Peyer's patch (tissue), 4 donors: ENCODE measurements at places on chromosomes 12 and 14.
A peak's percentile ranks its signal among the peaks of the same experiment; 100 is the strongest.

DNA sequence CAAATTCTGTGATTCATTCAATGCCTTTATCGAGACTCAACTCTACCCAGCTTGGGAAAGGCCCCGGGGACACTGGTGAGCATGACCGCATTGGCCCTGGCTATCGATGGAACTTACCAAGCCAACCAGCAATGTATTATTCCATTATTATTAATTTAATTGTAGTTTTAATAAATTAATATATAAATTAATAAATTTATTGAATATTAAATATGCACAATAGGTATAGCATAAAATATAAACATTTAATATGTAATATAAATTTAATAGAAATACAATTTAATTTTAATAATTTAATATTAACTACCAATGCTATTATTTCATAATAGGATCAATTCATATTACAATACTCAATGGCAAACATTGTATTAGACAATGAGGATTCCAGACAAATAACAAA lies 163.4 kb downstream of the DPF3 start:
- no peaks in the 10 kb centered on the region for H3K27me3 ChIP-seq
- no peak overlapping the region for H3K27ac ChIP-seq
- H3K4me1 ChIP-seq, result no peaks in the 10 kb centered on the region
- no peaks in the 10 kb centered on the region for H3K36me3 ChIP-seq

DNA sequence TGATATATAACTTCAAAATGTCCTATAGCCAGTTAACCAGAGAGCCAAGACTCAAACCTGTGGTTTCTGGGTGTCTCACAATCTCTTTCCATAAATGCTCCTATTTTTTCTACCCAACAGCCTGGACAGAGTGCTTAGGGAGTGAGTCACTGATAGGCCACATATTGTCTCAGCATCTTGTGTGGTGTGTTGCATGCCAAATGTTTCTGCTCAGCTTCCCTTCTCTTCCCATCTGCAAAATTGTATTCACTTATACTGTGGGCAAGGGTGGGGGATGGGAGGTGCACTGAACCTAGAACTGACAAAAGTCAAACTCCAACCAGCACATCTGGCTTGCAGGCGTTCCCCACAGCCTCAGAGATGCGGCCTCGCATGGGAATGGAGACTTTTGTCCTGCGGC lies 123.3 kb downstream of the KCNA5 start:
- H3K36me3 ChIP-seq, result no peaks in the 10 kb centered on the region
- H3K27me3 ChIP-seq, result no peaks in the 10 kb centered on the region
- H3K27ac ChIP-seq, result no peak overlapping the region
- DNase-seq, result no peak
- no peaks in the 10 kb centered on the region for H3K4me1 ChIP-seq

GRCh38 chr12:124208489-124208888 lies 86.4 kb upstream of the RFLNA start:
- no peak overlapping the region for H3K4me3 ChIP-seq
- no peaks in the 10 kb centered on the region for H3K27me3 ChIP-seq
- H3K27ac ChIP-seq, result no peak overlapping the region
- no peak for DNase-seq
- H3K4me1 ChIP-seq, result no peaks in the 10 kb centered on the region
- H3K36me3 ChIP-seq, result no peaks in the 10 kb centered on the region

GRCh38 chr14:101075025-101075800 lies 171.7 kb upstream of the RTL1 start:
- DNase-seq, result peak; percentile 12
- peaks cover 7% of the 10 kb centered on the region for H3K27me3 ChIP-seq
- no peaks in the 10 kb centered on the region for H3K36me3 ChIP-seq
- H3K4me1 ChIP-seq, result no peaks in the 10 kb centered on the region

DNA sequence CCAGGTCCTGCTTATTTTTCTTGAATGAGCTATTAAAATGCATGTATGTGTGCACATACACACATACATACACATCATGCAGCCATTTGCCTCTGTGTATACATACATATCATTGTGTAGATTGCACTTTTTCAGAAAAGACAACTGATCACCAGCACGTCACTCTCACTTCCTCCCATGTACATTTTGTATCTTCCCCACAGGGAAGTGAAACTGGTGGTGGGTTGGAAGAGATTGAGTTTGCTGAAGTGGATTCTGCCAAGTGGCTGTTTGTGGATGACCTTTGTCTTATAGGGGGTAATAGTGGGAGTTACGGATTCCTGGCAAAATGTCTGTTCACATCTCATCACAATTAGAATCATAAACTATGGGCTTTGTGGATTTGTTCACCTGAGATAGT lies 448.6 kb downstream of the RAD51B start:
- DNase-seq, result no peak
- no peaks in the 10 kb centered on the region for H3K36me3 ChIP-seq
- peaks cover 4% of the 10 kb centered on the region for H3K4me1 ChIP-seq
- no peaks in the 10 kb centered on the region for H3K27me3 ChIP-seq

- DNase-seq, result no peak
- H3K4me1 ChIP-seq, result no peaks in the 10 kb centered on the region
- H3K27me3 ChIP-seq, result no peaks in the 10 kb centered on the region
- H3K36me3 ChIP-seq, result peaks cover 7% of the 10 kb centered on the region
Measured at GRCh38 chr14:77306851-77307496, 13.7 kb downstream of the POMT2 start.

GRCh38 chr14:63192085-63192484 lies 12.2 kb upstream of the RHOJ start:
- H3K4me1 ChIP-seq, result no peaks in the 10 kb centered on the region
- no peaks in the 10 kb centered on the region for H3K27me3 ChIP-seq

DNA sequence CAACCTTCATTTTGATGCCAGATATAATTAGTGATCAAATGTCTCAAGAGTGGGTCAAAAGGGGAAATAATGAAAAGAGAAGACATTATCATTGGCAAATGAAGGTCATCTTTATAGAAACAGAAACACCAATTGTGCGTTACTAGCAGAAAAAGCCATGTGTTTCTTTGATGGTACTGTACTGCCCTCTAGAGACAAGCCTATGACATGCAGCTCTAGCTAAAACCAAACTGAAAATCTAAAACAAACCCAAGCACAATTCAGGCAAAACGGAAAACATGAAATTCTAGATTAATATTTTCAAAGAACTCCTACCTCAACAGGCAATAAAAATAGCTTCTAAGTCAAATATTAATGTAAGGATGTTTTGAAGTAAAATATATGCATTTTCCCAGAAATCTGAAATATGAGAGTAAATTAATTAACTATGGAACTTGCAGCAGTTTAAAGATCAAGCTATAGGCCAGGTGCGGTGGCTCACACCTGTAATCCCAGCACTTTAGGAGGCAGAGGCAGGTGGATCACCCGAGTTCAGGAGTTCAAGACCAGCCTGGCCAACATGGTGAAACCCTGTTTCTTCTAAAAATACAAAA lies 115.4 kb downstream of the KLHL28 start:
- H3K4me3 ChIP-seq, result no peak overlapping the region
- H3K4me1 ChIP-seq, result no peaks in the 10 kb centered on the region
- no peaks in the 10 kb centered on the region for H3K36me3 ChIP-seq
- no peaks in the 10 kb centered on the region for H3K27me3 ChIP-seq

GRCh38 chr14:23175823-23176222 lies 7.6 kb downstream of the SLC7A8 start:
- DNase-seq, result no peak
- no peak overlapping the region for H3K27ac ChIP-seq
- no peak overlapping the region for H3K4me3 ChIP-seq
- no peaks in the 10 kb centered on the region for H3K27me3 ChIP-seq

GRCh38 chr12:52063981-52064649 lies 5.7 kb upstream of the ATG101 start:
- H3K4me3 ChIP-seq, result no peak overlapping the region
- no peaks in the 10 kb centered on the region for H3K4me1 ChIP-seq
- no peaks in the 10 kb centered on the region for H3K27me3 ChIP-seq

DNA sequence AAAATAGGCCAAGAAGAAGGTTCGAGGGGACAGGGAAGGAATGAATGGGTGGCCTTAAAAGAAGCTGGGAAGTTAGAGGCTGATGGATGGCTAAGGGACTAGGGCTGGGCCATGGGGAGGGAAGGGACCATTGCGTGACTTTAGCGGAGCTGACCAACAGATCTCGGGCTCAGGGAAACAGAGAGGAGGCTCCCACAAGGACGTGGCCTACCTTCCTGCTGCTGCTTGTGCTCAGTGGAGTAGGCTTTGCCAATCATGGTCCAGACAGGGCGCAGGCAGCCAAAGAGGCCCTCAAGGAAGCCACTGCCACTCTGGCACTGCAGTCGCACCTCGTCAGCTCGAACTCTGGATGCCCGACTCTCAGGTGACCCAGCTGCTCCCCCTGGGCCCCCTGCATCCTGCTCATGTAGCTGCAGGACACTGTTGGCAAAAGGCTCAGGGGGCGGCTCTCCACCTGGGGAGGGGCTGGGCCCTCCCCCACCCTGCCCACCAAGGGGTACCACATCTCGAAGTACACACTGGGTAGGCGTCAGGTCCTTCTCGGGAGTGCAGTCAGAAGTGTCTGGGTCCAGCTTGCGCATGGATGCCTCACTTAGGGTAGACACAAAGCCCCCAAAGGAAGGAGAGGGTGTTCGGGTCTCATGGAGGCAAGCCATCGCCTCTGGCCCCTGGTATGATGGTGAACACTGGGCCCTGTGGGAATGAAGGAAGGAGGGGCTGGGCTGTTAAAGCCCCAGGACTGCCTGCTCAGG lies 12.3 kb downstream of the MAP3K12 start:
- DNase-seq, result peak; percentile 45
- no peaks in the 10 kb centered on the region for H3K27me3 ChIP-seq
- H3K4me3 ChIP-seq, result no peak overlapping the region
- H3K4me1 ChIP-seq, result peaks cover 4% of the 10 kb centered on the region

- no peak for DNase-seq
- no peaks in the 10 kb centered on the region for H3K27me3 ChIP-seq
- H3K27ac ChIP-seq, result no peak overlapping the region
- H3K36me3 ChIP-seq, result peaks cover 20% of the 10 kb centered on the region
Measured at GRCh38 chr12:98737322-98737712, 92.2 kb downstream of the APAF1 start.

DNA sequence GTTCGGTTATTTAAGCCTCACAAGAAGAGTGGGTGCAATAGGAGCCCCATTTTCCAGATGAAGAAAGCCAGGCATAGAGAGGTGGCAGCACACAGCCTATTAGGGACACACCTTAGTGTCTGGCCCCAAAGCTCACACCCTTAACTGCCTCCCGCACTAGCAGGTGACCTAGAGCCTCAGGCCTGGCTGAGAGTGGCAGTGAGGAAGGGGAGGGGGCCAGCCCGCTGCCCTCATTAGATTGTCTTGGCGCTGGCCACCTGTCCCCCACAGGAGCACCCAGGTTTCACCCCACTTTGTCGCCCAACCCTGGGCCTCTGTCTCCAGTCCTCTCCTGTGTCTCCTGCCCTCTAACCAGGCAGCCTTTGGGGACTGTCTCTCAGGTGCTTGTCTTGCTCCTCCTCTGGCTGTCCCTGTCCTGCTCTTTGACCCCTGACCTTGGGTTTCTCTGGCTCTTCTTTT lies 18.5 kb upstream of the PGF start:
- H3K4me1 ChIP-seq, result peaks cover 3% of the 10 kb centered on the region
- H3K27me3 ChIP-seq, result no peaks in the 10 kb centered on the region
- DNase-seq, result no peak
- no peak overlapping the region for H3K27ac ChIP-seq
- H3K36me3 ChIP-seq, result no peaks in the 10 kb centered on the region

DNA sequence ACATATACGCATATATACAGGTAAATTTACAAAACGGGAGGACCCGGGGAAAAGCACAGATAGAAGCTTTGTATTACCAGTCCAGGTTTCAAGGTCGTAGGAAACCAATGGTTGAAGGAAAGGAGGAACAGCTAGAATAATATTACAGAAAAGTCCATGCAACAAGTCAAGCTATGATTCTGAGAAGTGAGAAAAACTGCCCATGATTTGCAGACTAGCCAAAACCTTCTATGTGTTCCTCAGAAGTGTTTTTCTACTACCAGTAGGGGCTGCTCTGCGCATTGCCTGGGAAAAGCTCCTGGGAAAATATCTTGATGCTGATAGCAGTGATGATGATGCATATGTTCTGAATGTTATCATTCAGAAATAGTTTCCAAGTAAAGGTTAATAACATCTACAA lies 2.2 kb downstream of the PDZRN4 start:
- no peaks in the 10 kb centered on the region for H3K27me3 ChIP-seq
- no peaks in the 10 kb centered on the region for H3K4me1 ChIP-seq
- no peak overlapping the region for H3K4me3 ChIP-seq

- no peaks in the 10 kb centered on the region for H3K36me3 ChIP-seq
- H3K27ac ChIP-seq, result no peak overlapping the region
- no peaks in the 10 kb centered on the region for H3K27me3 ChIP-seq
- H3K4me1 ChIP-seq, result no peaks in the 10 kb centered on the region
Measured at GRCh38 chr12:50038336-50038735, 13.0 kb upstream of the RACGAP1 start.

DNA sequence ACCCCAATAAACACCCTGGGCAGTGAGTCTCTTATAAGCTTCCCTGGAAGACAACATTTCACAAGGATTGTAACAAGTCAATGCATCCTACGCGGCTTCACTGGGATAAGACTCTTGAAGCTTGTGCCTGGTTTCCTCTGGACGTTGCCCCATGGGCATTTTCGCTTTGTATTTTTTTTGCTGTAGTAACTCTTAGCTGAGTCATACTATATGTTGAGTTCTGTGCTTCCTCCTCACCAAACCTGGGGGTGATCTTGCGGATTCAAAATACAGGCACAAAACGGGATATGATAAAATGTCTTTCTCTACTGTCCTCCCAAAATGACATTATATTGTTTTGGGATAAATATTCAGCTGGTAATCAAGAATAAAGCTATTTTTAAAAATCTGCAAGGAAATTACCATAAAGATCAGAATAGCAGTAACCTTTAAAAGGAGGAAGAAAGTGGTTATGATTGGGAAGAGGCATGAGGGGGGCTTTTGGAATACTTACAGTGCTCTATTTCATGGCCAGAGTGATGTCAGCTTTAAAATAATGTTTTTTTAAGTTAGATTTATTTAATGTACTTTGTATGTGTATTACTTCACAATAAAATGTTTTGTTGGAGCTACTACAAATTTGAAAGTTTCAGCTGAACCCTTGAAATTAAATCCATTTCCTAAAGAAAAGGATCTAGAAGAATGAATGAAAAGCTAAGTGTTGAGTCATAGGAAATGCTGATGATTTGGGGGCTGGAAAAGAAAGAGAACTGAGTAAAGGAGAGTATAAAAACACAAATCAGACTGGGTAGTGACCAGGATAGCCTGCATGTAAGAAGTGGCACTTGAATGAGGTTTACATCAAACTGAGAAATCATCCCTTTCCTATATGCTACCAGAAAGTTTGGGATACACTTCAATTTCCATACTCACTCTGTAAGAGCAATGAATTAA lies 14.7 kb downstream of the BTBD7 start:
- no peak for DNase-seq
- H3K27ac ChIP-seq, result no peak overlapping the region
- no peak overlapping the region for H3K4me3 ChIP-seq
- no peaks in the 10 kb centered on the region for H3K27me3 ChIP-seq
- no peaks in the 10 kb centered on the region for H3K4me1 ChIP-seq

GRCh38 chr14:71284048-71284447 lies 376.8 kb downstream of the PCNX1 start:
- H3K36me3 ChIP-seq, result no peaks in the 10 kb centered on the region
- no peaks in the 10 kb centered on the region for H3K27me3 ChIP-seq
- no peak overlapping the region for H3K27ac ChIP-seq

- H3K27me3 ChIP-seq, result no peaks in the 10 kb centered on the region
- no peaks in the 10 kb centered on the region for H3K36me3 ChIP-seq
- H3K4me1 ChIP-seq, result no peaks in the 10 kb centered on the region
Measured at GRCh38 chr14:73143003-73143402, 6.7 kb downstream of the PSEN1 start.

- no peak overlapping the region for H3K4me3 ChIP-seq
- H3K27me3 ChIP-seq, result no peaks in the 10 kb centered on the region
- no peaks in the 10 kb centered on the region for H3K36me3 ChIP-seq
Measured at GRCh38 chr12:109563291-109564284, 9.7 kb downstream of the MMAB start.

- H3K4me1 ChIP-seq, result no peaks in the 10 kb centered on the region
- DNase-seq, result peak; percentile 57
- no peaks in the 10 kb centered on the region for H3K36me3 ChIP-seq
Measured at GRCh38 chr14:32259368-32260013, 56.4 kb upstream of the RNU6-8 start.
